ENCODE measurements at places on chromosomes 3 and 15.

DNA sequence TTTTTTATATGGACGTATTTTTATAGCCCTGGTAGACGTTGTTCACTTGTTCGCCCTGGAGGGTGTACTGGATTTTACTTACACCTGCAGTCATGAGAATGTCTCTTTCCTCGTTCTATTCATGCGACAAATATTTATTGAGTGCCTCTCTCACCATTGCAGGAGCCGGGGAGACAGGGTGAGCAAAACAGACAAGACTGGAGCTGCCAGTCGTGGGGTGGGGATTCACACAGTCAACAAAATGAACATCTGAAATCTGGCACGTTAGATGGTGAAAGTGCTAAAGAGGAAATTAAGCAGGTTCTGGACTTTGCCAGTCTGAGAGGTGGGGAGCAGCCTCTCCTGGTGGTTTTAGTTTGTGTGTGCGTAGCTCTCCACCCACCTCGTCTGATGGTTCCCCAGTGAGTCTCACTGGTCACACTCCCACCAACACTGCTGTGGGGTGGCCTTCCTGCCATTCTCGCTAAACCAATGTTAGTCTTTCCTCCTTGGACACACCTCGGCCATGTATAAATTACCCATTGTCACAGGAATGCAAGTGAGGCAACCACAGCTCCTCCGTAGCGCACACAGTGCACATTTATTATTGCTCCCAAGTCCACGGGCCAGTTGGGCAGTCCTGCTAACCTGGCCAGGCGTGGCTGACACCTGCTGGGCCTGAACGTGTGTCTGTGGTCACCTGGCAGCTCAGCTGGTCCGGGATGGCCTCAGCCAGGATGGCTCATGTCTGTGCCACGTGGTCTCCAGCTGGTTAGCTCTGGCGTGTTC, 31.5 kb downstream of the FBLN2 start:
- DNase-seq = no peak

DNA sequence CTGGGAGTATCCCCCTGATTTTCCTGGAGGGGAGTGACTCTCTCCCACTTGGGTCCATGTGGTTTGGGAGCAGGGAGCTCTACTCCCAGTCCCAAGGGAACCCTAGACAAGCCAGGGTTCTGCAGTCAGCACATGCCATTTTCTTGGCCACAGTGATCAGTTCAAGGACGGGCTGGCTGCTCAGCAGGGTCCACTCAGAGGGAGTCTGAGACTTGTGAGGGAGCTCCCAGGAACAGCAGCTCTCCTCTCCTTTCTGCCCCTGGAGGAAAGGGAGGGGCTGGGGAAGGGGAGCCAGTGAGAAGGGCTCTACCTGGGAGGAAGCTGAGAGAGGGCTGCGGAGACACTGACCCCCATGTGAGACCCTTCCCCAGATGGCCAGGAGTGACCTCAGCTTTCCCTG, 29.1 kb upstream of the LMCD1 start:
- no peak for DNase-seq

DNA sequence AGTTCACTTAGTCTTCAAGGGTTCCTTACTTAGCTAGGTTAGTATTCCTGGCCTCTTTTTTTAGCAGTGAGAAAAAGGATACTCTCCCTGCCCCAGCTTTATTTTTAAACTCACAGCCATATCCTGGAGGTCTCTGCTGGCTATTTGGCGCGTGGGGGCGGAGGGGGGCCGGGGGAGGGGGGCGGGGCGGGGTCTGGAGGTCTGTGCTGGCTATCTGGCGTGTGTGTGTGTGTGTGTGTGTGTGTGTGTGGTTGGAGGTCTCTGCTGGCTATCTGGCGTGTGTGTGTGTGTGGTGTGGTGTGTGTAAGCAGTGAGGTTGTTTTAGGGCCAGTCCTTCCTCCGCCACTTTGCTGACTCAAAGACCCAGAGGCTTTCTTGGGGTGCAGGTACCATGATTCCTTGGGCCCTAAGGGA, 579 bp upstream of the PLAAT1 start:
- DNase-seq = no peak

DNA sequence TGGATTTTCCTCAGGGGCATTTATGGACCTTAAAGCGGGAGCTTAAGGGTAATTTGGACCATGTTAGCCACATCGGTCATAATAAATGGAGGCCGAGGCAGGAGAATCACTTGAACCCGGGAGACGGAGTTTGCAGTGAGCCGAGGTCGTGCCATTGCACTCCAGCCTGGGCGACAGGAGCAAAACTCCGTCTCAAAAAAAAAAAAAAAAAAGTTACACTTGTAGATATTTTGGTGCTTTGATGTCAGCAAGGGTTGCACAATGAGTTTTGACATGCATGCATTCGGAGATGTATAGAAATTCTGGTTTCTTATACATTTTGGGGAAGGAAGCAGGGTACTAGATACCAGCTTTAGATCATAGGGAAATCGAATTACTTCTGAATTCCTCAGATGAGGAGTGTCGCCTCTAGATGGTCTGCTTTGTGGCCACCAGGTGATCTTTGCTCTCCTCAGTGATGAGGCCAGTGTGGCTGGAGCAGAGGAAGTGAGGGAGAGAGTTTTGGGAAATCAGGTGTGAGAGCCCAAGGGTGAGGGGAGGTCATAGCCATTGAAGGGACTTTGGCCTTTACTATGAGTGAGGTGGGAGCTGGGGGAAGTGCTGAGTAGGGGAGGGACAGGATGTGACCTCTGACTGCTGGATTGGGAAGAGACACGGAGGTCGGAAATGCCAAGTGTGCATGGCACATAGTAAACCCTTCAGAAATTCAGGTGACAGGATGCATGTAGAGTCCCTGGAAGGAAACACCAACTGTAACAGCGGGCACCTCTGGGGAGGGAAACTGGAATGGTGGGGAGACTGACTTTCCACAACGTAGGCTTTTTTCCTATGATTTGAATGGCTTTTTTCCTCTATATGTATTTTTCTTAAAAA, 8.4 kb upstream of the RBSN start:
- DNase-seq = no peak
